Peyer's patch (tissue), 4 donors: ENCODE measurements at places on chromosomes 16 and 17. TPM values are rescaled to one million over a fixed set of nuclear protein-coding genes. Genes with fewer than 3 reads are reported as not detected.

CDRT15L2 gene
- not detected for total RNA-seq

ZDHHC1 gene
- 14.5 TPM for total RNA-seq

DNA sequence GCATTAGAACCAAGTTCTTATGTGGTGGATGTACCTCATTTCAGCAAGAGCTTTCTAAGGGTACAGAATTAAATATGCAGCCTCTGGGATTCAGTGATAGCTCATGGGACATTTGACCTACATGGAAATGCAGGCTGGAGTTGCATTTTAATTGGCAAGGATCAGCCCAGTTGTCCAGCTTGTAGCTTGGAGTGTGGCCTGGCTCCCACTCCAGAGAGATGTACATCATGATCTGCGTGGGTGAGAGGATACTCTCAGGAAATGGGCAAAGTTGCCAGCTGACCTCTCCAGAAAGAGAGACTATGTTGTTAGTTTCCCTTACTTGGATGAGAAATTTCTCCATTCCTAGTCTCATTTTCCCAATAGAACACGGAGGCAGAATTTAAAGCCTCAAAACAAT is 555.3 kb downstream of the MAF start:
- no peaks in the 10 kb centered on the region for H3K36me3 ChIP-seq
- H3K4me1 ChIP-seq: no peaks in the 10 kb centered on the region
- H3K27ac ChIP-seq: no peak overlapping the region

DNA sequence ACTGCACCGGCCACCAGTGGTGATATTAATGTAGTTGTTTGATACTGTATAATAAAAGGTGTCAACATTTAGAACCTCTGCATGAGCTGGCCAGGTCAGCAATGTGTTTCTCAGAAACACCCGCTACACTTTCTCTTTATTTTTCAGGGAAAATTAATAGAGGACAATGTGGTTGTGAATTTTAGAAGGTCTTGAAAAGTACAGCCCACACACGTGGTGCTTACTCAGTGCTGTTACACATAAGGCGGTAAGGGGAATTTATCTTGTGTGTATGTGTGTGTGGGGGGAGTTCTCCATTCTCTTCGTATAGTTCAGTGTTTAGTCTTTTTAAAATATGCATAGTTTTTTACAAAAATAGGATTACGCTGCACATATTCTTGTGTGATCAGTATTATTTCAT is 4.4 kb upstream of the ZFP1 start:
- no peak overlapping the region for H3K27ac ChIP-seq
- H3K27me3 ChIP-seq: no peaks in the 10 kb centered on the region
- no peak for DNase-seq

- H3K27me3 ChIP-seq: no peaks in the 10 kb centered on the region
- no peaks in the 10 kb centered on the region for H3K4me1 ChIP-seq
- H3K4me3 ChIP-seq: no peak overlapping the region
- no peak for DNase-seq
Measured at GRCh38 chr16:54156349-54156748, 130.2 kb downstream of the IRX3 start.

NOS2 gene
- total RNA-seq: 6.7 TPM

- H3K36me3 ChIP-seq: no peaks in the 10 kb centered on the region
- peak overlapping the region; percentile 72 for H3K4me3 ChIP-seq
- no peaks in the 10 kb centered on the region for H3K4me1 ChIP-seq
- DNase-seq: no peak
- no peaks in the 10 kb centered on the region for H3K27me3 ChIP-seq
Measured at GRCh38 chr17:7843257-7843535, 9.2 kb downstream of the KDM6B start.

GRCh38 chr16:86359571-86359970 is 150.8 kb upstream of the FOXF1 start:
- no peaks in the 10 kb centered on the region for H3K27me3 ChIP-seq
- H3K4me1 ChIP-seq: no peaks in the 10 kb centered on the region
- no peaks in the 10 kb centered on the region for H3K36me3 ChIP-seq
- no peak overlapping the region for H3K4me3 ChIP-seq
- no peak for DNase-seq
- no peak overlapping the region for H3K27ac ChIP-seq

GRCh38 chr16:85557083-85557970 is 55.8 kb upstream of the GSE1 start:
- H3K4me1 ChIP-seq: peaks cover 5% of the 10 kb centered on the region
- peak overlapping the region; percentile 70 for H3K4me3 ChIP-seq
- H3K27ac ChIP-seq: peak overlapping the region; percentile 96

TEKT5 gene
- not detected for total RNA-seq

RPH3AL gene
- 31.4 TPM for total RNA-seq

CD7 gene
- total RNA-seq: 15.4 TPM

GRCh38 chr16:23182679-23183542 is at the start of gene SCNN1G:
SCNN1G (plus strand) TSS chr16:23182745; CDS start chr16:23186272, 3,527 bp downstream.
- peaks cover 8% of the 10 kb centered on the region for H3K4me1 ChIP-seq
- H3K27me3 ChIP-seq: no peaks in the 10 kb centered on the region
- no peak within 1 kb of the TSS for H3K27ac ChIP-seq

DNA sequence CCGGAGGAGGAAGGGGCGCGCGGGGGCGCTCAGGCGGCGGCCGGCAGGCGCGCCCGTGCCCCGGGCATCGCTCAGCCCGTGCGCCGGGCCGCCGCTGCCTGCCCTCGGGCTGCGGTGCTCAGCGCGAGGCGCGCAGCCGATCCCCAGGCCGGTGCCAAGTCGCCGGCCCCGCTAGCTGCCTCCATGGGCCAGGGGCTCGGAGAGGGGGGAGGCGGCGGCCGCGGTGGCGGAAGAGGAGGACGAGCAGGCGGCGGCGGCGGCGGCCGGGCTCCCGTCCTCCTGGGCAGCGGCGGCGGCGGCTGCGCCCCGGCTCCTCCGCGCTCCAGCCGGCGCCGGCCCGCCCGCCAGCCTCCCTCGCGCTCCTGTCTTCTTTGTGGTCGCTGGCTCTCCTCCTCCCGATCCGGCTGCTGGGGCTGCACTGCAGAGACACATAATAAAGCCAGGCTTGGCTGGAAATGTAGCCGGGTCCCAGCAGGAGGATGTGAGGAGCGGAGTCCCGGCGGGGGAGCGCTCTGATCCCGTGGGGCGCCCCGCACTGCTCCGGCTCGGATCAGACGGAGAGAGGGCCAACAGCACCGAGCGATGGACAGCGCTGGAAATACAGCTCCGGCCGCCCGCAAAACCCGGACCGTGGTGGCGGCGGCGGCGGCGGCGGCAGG is 889 bp upstream of the ZNF423 start:
- peak; percentile 85 for DNase-seq
- H3K4me1 ChIP-seq: peaks cover 13% of the 10 kb centered on the region
- H3K27me3 ChIP-seq: no peaks in the 10 kb centered on the region
- H3K4me3 ChIP-seq: peak overlapping the region; percentile 60
- no peaks in the 10 kb centered on the region for H3K36me3 ChIP-seq

- H3K27me3 ChIP-seq: no peaks in the 10 kb centered on the region
- no peaks in the 10 kb centered on the region for H3K36me3 ChIP-seq
- no peak for DNase-seq
- no peaks in the 10 kb centered on the region for H3K4me1 ChIP-seq
- no peak overlapping the region for H3K27ac ChIP-seq
Measured at GRCh38 chr17:61352408-61352770, 47.3 kb upstream of the TBX2 start.

DNA sequence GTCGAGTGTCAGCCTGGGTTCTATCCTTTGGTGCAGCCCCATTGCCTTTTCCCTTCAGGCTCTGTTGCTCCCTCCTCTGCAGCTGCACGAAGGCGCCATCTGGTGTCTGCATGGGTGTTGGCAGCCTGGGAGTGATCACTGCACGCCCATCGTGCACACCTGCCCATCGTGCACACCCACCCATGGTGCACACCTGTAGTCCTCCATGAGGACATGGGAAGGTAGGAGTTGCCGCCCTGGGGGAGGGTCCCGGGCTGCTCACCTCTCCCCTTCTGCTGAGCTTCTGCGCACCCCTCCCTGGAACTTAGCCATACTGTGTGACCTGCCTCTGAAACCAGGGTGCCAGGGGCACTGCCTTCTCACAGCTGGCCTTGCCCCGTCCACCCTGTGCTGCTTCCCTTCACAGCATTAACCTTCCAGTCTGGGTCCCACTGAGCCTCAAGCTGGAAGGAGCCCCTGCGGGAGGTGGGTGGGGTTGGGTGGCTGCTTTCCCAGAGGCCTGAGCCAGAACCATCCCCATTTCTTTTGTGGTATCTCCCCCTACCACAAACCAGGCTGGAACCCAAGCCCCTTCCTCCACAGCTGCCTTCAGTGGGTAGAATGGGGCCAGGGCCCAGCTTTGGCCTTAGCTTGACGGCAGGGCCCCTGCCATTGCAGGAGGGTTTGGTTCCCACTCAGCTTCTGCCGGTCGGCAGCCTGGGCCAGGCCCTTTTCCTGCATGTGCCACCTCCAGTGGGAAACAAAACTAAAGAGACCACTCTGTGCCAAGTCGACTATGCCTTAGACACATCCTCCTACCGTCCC is 2.9 kb downstream of the CTRL start:
- no peak overlapping the region for H3K4me3 ChIP-seq
- peak; percentile 66 for DNase-seq
- no peaks in the 10 kb centered on the region for H3K4me1 ChIP-seq
- H3K27me3 ChIP-seq: no peaks in the 10 kb centered on the region
- no peak overlapping the region for H3K27ac ChIP-seq

TBX2 gene
- 2.3 TPM for total RNA-seq

- no peaks in the 10 kb centered on the region for H3K36me3 ChIP-seq
- H3K27me3 ChIP-seq: no peaks in the 10 kb centered on the region
- H3K27ac ChIP-seq: no peak overlapping the region
- no peaks in the 10 kb centered on the region for H3K4me1 ChIP-seq
Measured at GRCh38 chr17:31089471-31089870, 5.3 kb upstream of the NF1 start.

DNASE1L2 gene
- total RNA-seq: 2.8 TPM

- H3K27ac ChIP-seq: no peak overlapping the region
- no peak for DNase-seq
- H3K4me3 ChIP-seq: no peak overlapping the region
- no peaks in the 10 kb centered on the region for H3K4me1 ChIP-seq
- H3K27me3 ChIP-seq: no peaks in the 10 kb centered on the region
Measured at GRCh38 chr17:66527335-66527734, 224.9 kb downstream of the PRKCA start.

DNA sequence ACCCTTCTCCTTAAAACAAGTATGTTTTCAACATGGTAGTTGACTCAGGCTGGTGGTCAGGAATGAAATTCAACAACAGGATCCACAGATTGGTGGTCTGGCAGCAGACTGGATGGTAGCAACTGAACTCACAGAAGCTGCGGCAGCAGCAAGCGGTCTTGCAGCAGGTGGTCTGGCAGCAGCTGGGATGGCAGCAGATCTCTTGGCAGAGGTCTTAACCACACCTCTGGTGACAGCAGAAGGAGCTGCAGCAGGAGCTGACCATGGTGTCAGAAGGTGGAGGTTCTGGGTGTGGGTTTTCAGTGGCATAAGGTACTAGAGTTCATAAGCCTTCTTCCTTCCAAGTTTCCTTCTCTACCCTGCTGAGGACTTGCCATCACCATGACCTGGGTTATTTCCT is 2.2 kb upstream of the KRTAP4-1 start:
- H3K4me1 ChIP-seq: no peaks in the 10 kb centered on the region
- no peaks in the 10 kb centered on the region for H3K36me3 ChIP-seq
- no peak overlapping the region for H3K4me3 ChIP-seq
- no peaks in the 10 kb centered on the region for H3K27me3 ChIP-seq
- DNase-seq: no peak

DNA sequence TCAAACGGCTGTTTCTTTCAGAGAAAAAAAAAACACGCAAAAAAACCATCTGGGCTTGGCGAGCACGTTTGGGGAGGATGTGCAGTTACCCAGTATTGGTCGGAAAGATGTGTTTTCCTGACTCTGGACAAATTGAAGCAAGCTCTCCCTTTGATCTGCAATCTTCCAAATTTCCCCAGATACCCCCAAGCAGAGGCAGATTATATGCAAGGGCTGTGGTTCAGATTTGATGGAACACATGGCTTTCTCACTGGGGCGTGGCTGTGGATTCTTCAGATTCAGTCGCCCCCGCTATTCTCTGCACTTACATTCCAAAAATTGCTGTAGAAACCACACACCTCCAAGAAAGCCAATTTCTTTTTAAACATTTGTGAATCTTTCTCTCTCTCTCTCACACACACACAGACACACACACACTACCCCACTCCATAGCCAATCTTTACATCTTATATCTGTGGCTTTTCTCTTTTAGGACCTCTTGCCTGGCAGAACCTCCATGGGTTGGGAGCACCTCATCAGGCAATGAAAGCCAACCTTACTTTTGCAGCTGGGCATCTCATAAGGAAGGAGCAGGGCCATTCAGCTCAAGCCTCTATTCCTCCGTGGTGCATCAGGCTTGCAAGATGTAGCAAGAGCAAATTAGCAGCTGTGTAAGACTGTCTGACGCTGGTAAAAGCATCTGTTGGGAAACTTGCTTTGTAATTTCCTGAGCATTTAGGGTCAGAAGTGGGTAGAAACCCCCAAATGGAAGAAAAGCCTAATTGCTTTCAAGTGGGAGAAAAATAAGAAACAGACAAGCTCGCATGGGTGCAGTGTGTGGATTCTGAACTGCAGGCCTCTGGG is 103.9 kb upstream of the FAM20A start:
- DNase-seq: no peak
- no peaks in the 10 kb centered on the region for H3K27me3 ChIP-seq
- H3K36me3 ChIP-seq: no peaks in the 10 kb centered on the region
- H3K4me3 ChIP-seq: no peak overlapping the region
- no peaks in the 10 kb centered on the region for H3K4me1 ChIP-seq

ACSM2A gene
- total RNA-seq: not detected

DNA sequence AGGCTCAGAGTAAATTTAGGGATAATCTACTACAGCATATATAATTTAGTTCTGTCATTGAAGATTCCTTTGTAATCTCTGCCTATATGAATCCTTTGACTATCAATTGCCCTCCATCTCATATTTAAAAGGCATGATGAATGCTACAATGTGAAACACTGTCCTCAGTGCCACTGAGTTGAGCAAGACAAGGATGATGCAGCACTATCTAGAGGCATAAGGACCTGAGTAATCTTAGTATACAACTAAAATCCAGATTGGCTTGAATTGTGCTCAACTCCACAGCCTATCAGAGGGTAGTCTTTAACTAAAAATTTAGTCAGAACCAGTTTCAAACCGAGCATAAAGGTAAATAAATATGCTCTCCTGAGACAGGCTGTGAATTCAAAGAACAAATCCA is 11.6 kb upstream of the STRADA start:
- H3K27me3 ChIP-seq: no peaks in the 10 kb centered on the region
- no peak for DNase-seq
- no peaks in the 10 kb centered on the region for H3K36me3 ChIP-seq
- no peak overlapping the region for H3K4me3 ChIP-seq
- H3K27ac ChIP-seq: no peak overlapping the region

MIEF2 gene
- 21.0 TPM for total RNA-seq

DNA sequence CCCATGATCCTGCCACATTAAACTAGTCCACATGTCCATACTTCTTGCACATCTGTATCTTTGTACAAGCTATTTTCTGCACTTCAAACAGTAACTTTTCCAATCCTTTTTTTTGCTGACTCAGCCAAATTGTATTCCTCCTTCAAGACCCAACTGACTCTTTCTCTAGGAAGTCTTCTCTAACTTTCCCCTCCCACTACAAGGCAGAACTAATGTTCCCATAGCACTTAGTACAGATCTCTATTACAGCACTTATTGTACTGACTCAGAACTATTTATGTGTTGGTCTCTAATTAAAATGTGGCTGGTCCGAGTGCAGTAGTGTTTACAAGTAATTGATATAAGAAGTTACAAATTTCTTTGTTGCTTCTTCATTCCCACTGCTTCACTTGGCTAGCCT is 8.2 kb downstream of the FAM222B start:
- no peak for DNase-seq
- no peaks in the 10 kb centered on the region for H3K27me3 ChIP-seq
- no peak overlapping the region for H3K27ac ChIP-seq
- H3K4me3 ChIP-seq: no peak overlapping the region
- peaks cover 12% of the 10 kb centered on the region for H3K36me3 ChIP-seq
- no peaks in the 10 kb centered on the region for H3K4me1 ChIP-seq
